ENCODE measurements at places on chromosomes 3 and 15. TPM values are rescaled to one million over a fixed set of nuclear protein-coding genes. Genes with fewer than 3 reads are reported as not detected.

Gene RUBCN
- 12.1 TPM for total RNA-seq

Gene CADM2
- 0.15 TPM for total RNA-seq

Gene RYR3
- total RNA-seq, result 2.3 TPM

Gene SFMBT1
- 7.9 TPM for total RNA-seq

Gene TPRG1
- 4.4 TPM for total RNA-seq

Gene DAPK2
- total RNA-seq, result 0.50 TPM

Gene ANKUB1
- not detected for total RNA-seq

Gene CIDEC
- total RNA-seq, result not detected

Gene BBX
- 18.0 TPM for total RNA-seq

Gene RBP2
- not detected for total RNA-seq

Gene ZBTB11
- 20.6 TPM for total RNA-seq

Measured in motor neuron (in vitro differentiated cells).